ENCODE measurements at places on chromosomes 11 and 22. TPM values are rescaled to one million over a fixed set of nuclear protein-coding genes. Genes with fewer than 3 reads are reported as not detected.

FAM227A gene
- total RNA-seq: 1.9 TPM

CHADL gene
- 0.64 TPM for total RNA-seq

DNA sequence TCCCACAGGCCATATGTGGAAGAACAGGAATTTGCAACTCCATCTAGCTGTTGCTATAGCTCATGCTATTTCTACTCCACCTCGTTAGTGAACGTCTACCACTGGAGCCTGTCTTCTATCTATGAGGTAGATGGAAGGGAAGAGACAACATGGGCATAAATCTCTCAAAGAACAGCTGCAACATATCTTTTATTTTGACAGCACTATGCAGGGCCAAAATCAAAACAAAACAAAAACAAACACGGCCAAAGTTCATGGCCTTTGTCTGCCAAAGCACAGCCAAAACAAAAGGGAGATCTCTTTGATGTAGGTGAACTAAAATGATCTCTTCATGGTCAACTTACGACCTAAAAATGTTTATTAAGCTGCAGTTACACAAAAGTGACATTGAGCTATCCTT, 215.2 kb upstream of the MPPED2 start:
- no peak for DNase-seq

GRCh38 chr11:69001243-69002081, 11.6 kb downstream of the MRGPRF start:
- no peak for DNase-seq
